ENCODE measurements at places on chromosomes 11 and 22.

DNA sequence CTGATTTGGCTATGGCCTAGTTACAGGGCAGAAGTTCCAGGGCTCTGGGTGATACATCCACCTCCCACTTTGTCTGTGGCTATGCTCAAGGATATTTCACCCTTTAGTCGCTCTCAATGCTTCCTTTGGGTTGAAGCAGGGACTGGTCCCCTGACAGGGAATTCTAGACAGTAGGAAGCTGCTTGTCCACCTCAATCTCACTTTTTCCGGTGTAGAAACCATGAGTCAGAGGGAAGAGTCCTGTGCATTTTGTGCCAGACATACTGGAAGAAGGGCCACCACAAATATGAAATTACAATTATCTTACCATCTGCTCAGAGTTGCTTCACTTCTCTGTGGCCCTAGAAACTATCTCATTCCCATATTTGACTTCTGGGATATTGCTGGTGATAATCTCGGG, 413.7 kb upstream of the FAT3 start:
- no peak for DNase-seq

DNA sequence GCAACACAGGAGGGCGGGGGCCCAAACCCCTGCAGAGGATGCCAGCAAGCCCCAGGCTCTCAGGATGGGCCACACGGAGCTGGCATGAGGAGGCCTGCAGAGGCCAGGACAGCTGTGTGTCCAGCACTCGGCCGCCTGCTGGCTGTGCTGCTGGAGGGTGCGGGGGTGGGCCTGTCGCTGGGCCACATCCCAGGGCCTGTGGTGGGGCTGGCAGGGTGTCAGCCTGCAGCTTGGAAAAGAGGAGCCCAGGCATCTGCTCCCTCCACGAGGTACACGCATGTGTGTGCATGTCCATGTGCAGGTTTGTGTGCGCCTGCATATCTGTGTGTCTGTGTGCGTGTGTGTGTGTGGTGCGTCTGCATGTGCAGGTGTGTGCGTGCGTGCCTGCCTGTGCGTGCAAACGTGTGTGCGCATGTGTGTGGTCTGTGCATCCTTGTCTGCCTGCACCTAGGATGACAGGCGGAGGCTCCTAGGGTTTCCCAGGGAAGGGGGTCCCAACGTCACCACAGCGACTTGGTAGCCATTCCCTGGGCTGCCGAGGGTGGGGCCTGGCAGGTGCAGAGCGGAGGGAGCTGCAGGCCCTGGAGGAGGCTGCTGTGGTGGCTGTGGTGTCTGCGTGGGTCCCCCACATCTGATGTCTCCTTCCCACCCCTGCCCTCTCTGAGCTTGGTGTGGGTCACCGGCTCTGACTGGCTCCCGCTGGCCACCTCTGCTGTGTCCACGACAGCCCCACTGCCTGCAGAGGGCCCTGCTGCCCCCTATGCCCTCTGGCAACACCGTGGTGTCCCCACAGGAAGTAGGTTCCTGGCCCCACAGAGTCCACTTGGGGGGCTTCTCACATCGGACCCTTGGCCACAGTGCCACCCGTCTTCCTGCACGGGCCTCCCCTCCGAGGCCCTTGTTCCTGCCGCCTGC, 17.1 kb downstream of the BRSK2 start:
- DNase-seq, result no peak

GRCh38 chr11:134052395-134052987, 16.4 kb upstream of the JAM3 start:
- no peak for DNase-seq

GRCh38 chr11:134755535-134755934, 343.5 kb upstream of the B3GAT1 start:
- no peak for DNase-seq

- DNase-seq, result no peak
These were observed 6.7 kb upstream of the SYT7 start for GRCh38 chr11:61587541-61587941.

- no peak for DNase-seq
These were observed 9.4 kb upstream of the GRIK4 start for GRCh38 chr11:120501976-120502755.

DNA sequence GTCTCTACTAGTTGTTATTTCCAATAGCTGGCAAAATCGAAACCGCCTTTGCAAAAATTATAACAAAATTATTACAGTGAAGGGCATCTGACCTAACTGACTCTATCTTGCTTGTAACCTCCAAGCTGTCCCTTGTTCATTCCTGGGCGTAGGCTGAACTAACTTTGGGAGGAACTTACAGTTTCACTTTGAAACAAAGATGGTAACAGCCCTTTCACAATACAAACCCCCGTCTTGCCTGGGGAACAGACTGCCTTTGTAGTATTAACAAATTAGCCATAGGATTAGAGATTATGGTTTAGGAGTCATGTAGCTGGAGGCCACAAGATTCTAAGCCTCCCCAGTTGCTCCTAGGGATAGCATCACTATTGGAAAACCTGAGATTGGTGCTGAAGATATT, 131.6 kb upstream of the HSD17B12 start:
- no peak for DNase-seq

DNA sequence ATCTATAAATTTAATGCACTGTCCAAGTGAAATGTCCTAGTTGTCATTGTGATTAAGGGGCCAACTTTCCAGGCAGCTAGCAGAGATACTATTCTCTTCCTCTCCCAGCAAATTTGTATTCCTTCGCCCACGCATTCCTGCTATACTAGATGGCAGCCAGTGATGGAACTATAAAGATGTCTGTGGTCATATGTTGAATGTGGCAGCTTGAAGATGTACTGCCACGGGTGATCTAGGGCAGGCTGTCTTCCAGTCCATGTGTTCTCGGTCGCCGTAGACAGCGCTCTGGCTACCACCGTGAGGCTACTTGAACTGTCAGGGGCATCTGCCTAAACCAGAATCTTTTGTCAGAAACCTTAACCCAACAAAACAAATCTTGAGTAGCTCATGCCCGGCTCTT, 8.3 kb upstream of the SIDT2 start:
- no peak for DNase-seq

- DNase-seq, result no peak
These were observed 8.5 kb upstream of the ADORA2A start for GRCh38 chr22:24418786-24419474.

GRCh38 chr11:73185680-73186293, 32.3 kb upstream of the P2RY2 start:
- peak; percentile 93 for DNase-seq

GRCh38 chr22:28903080-28903479, 19.7 kb downstream of the ZNRF3 start:
- no peak for DNase-seq

GRCh38 chr11:102974552-102975280, 19.2 kb upstream of the MMP13 start:
- DNase-seq, result peak; percentile 75

DNA sequence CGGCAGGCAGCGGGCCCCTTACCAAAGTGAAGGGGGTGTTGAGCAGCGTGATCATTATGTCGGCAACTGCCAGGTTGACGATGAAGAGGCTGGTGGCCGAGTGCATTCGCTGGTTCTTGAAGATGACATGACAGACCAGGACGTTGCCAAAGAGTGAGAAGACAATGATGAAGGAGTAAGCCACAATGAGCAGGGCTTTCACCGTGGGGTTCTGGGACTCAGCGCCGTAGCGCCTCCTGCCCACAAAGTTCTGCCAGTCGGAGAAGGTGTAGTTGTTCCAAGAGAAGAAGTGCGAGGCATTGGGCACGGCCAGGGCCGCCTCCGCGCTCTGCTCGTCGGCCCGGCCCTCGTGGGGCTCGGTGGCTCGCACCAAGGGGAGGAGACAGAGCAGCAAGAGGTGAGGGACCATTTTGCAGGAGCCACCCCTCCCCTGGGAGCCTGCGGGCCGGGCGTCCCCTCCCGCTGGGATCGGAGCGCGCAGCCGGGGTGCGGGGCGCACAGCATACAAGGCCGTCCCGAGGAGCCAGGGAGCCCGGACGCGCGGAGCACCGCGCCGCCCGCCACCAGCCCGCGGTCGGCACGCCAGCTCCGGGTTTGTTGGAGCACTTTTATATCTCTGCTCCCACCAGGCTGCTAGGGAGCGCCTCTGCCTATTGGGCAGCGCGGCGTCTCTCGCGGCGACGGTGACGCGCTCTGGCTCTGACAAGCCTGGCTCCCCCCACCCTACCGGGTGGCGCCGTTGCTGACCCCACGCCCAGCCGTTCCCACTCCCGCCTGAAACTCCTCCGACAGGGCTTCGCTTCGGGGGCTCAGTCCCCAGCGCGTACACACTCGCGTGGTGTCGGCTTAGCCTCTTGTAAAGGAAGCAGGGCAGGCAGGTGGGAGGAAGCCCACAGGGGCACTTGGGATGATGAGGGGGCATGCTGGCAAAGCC, at the start of gene GPR83:
Gene GPR83, minus strand, starts transcription at position 581 of the 934 bp plus-strand sequence. Its CDS starts 172 bp downstream, at position 409.
- DNase-seq, result no peak

DNA sequence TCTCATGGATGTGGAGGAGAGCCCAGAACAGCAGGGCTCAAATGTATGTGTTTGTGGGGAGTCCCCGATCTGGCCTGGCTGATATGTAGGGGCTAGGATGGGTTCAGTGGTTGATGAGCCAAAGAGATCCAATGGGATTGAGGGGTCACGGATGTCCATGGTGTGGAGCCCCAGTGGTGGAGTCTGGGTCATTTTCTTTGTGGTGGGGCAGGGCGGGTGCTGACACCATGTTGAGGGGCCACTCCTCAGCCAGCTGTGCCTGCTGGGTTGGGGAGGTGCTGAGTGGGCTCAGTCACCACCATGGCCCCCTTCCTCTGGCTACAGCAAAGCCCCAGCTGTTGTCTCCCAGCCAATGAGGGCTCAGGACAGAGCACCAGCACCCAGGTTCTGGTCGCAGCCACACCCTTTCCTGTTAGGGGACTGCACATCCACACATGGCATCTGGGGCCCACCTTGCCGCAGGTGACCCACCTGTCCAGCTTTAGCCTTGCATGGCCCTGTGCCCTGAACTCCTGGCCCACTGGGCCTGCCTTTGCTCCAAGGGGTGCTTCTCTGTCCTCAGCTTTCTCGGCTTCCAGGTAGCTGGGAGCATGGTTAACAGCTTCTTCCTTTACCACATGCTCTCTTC, 3.2 kb upstream of the GNAZ start:
- DNase-seq, result no peak

DNA sequence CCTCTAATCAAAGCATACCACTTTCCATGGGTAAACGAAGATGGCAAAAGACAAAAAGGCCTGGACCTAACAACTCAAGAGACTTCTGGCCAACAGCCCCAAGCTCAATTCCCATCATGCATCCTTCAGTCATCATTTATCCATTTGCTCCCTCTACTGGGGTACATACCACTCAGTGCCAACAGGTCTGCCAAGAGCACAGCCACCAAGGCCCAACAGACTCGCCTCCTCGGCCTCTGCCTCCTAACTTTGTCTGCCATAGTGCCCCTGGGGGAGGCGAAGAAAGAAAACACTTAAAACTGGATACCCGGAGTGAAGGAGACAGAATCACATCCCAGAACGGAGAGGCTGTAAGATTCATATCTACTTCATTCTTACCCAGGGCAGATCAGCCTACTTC, 1.1 kb downstream of the HYOU1 start:
- DNase-seq, result peak; percentile 56

All from HFFc6 (cell line).